ENCODE measurements at places on chromosomes 7 and 10.

DNA sequence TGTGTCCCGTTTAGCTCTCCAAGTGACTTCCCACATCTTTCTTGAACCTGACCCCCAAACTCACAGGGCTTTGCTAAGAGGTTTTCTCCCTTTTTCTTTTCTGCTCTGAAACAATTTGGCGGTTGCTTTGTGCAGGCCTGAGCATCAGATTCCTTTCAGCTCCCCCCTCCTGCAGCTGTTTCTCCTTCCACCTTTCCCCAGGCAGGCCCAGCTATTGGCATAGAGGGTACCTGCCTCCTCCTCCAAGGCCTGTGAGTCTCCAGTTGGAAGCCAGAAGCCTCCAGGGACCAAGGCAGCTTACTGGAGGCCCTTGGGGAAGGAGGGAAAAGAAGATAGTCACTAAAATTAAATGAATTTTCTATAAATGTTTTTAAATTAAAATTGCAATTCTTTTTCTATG lies 7.7 kb downstream of the VAX1 start:
- no peak for DNase-seq

DNA sequence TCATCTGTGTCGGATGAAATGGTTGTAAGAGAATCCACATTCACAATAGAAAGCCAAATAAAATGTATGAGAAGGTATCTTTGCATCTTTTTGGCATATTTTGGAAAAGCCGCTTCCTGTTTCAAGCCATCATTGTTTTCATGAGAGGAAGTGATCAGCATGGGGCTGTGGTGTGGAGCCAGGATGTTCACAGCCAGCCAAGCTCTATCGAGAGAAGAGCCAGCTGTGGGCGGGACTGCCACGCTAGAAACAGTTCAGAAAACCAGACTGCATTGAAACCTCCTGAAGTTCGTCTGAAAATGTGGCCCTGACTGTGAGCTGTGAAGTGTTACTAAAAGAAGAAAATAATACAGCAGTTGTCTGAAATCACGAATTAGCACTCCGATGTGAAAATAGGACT lies 21.2 kb upstream of the NPS start:
- DNase-seq: no peak

- DNase-seq: no peak
These were observed 486 bp upstream of the LHFPL3 start for GRCh38 chr7:104327938-104328295.

- DNase-seq: no peak
These were observed 300.2 kb downstream of the NEBL start for GRCh38 chr10:20596911-20597310.

DNA sequence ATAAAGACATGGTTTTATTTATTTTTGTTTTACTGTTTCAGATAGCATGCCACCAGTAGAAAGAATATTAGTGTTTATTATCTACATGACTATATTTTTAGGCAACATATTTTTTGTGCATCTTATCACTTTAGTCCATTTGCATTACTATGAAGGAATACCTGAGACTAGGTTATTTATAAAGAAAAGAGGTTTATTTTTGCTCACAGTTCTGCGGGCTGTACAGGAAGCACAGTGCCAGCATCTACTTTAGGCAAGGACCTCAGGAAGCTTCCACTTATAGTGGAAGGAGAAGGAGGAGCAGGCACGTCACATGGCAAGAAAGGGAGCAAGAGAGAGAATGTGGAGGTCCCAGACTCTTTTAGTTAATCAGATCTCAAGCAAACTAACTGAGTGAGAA lies 5.7 kb downstream of the CAV2 start:
- no peak for DNase-seq

GRCh38 chr10:2294739-2295138 lies 557.4 kb upstream of the ADARB2 start:
- no peak for DNase-seq

DNA sequence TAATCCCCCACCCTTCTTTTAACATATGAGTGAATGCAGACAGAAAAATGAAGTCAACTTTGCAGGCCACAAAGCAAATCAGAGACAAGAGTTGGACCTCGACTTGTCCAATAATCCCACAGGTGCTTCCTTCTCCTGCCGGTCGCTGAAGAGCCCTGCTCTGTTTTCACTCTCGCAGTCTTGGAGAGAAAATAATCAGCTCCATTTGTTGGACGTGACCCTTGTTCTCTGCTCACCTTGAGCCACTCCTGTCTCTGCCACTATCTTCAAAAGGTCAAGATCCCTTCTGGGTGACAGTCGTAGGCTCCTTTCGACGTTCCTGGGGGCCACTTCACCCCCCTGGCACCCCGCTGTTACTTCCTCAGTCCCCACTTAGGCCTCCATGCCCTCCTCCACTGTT lies 2.8 kb upstream of the KLF6 start:
- DNase-seq: no peak

- DNase-seq: no peak
These were observed 399.5 kb upstream of the FOXK1 start for GRCh38 chr7:4282434-4283223.

DNA sequence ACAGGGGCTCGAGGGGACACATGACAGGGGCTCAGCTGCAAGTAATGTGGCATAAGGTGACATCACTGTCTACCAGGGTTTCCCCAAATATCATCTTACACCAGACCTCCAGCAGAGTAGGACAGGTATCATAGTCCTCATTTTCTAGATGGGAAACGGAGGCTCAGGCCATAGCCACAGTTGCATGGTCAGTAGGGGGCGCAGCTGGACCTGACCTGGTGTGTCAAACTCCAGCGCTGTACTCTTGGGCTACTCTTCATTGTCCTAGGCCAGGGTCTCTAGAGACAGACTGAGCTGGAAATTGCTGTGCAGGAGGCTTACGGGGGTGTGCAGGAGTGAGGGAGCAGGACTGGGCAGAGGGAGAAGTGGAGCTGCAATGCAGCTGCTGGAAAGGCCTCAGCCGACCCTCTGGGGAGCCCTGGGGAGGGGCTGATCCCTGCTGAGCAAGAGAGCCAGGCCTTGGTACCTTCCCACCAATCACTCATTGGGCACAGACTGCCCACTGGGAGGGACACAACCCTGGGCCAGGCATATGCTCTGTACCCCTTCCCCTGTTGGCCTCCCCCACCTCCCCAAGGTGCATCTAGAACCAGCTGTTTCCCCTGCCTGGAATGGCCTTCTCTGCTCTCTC lies 89.9 kb downstream of the CDH23 start:
- peak; percentile 64 for DNase-seq

DNA sequence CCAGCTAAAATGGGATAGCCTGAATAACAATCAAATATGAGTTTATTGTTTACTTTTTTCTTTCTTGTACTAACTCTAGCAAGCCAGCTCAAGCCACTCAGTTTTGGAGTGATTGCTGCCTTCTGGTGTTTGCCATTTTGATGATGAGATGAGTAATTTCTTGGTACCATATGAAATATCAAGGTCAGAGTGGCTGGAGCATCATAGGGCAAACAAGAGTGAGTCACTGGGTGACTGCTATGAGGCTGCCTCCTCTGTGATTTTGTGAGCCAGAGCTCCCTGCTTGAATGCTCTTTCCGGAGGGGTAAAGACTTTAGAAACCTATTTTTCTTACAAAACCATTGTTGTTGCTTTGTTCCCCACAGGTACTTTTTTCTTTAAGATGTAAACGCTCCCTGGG lies 295.6 kb downstream of the PRKG1 start:
- no peak for DNase-seq

DNA sequence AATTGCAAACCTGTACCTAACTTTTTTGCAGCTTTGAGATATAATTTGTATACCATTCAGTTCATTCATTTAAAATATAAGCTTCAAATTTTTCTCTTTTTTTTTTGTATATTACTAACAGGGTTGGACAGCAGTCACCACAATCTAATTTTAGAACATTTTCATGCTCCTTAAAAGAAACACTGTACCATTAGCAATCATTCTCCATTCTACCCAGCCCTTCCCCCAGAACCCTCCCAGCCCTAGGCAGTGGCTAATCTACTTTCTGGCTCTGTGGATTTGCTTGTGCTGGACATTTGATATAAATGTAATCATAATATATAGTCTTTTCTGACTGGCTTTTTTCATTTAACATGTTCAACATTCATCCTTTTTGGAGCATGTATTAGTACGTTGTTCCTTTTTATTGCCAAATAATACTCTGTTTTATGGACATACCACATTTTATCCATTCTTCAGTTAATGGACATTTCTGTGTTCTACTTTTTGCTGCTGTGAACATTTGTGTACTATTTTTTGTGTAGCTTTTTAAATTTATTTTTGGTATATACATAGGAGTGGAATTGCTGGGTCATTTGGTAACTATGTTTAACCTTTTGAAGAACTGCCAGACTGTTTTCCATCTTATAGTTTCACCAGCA lies 40.9 kb upstream of the ST7 start:
- no peak for DNase-seq

DNA sequence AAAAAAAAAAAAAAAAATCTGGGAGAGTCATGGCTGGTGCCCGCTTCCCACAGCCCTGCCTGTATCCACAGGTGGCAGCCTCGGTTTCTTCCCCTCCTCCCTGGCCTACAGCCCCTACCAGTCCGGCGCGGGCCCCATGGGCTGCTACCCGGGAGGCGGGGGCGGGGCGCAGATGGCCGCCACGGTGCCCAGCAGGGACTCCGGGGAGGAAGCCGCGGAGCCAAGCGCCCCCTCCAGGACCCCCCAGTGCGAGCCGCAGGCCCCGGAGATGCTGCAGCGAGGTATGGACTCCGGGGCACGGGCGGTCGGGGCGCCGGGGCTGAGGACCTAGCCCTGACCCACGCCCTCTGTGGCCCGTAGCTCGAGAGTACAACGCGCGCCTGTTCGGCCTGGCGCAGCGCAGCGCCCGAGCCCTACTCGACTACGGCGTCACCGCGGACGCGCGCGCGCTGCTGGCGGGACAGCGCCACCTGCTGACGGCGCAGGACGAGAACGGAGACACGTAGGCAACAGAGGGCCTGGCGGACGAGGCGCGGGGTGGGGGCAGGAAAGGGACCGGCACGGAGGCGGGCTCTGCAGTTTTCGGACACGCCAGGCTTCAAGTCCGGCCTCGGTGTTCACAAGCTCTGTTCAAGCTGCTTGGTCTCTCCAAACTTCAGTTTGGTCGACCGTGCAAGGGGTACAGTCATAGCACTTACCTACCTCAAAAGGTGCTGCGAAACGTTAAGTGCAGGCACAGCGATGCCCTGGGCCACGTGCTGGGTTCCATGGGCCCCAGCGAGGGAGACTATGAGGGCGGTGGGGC lies 3.9 kb downstream of the NFKB2 start:
- DNase-seq: peak; percentile 95

DNA sequence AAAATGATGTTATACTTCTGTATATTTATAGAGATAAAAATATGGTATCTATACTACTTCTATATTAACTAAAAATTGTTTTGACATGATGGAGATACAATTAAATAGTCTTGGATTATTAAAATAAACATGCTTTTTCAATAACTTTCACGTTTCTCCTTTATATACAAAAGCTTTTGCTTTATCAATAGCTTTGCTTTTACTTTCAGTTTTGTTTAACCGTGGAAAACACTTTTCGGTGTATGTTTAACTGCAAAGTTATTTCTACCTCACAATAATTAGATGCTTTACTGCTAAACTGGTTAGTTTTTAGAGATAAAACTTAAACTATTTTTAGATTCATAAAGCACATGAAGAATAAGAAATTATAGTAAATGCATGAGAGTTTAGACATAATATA lies 432.1 kb upstream of the PCDH15 start:
- DNase-seq: no peak

DNA sequence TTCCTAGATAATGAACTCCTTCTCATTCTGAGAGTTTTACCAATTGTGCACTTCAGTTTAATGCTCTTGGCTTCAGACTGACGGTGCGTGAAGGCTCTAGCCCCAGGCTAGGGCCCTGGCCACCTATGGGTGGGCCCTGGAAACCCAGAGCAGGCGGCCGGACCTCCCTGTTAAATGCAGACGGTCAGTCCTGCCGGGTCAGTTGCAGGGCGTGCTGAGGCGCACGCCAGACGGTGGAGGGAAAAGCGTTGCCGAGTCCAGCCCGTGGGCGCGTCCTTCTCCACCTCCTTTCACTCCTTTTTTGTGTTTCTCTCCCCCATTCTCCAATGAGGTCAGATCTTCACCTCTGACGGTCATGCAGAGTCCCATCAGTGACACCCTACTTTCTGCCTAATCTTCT lies 2.3 kb downstream of the DPYSL4 start:
- no peak for DNase-seq

DNA sequence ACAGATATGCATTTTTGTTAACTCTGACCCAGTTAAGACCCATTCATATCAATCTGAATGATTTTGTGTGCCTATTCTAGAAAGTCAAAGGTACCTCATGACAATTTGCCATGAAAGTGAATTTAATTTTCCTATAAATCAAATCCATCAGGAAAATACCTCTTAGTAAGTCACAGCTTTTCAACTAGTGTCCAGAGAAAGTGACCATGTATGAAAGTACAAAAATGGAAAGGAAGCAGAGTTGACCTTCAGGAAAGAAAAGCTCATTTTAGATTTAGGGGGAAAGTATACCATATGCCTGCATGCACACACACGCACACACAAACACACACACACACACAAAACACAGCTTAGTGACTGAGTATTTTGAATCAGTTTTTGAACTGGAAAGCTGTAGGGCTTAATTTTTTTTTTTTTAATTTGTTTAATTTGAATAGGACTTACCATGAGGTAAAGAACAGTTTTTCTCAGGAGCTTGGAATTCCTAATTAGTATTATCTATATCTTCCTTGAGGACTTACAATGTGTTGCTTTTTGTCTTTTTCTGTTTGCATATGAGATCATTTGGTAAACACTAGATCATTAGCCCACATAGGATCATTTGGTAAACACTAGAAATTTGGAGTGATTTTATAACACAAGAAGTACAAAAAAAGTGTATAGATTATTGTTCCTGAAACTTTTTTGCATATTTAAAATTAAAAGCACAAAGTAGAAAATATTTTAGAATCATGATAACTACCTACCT lies 61.6 kb downstream of the ZNF277 start:
- no peak for DNase-seq

DNA sequence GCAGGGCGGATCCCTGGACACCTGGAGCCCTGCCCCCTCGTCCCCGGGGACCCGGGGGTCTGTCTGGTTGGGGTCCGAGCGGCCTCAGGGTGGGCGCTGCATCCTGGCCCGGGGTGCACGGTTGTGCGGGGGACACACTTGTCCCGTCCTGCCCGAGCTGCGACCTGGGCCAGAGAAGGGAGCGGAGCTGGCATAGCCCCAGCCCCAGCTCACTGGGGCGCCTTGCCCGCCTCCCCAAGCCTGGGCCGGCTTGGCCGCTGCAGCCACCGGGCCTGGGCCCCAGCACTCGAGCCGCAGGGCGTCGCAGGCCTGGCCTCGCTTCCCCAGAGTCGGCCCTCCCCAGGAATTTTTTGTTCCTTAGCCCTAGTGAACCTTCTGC lies 54.5 kb downstream of the GLRX3 start:
- no peak for DNase-seq
